ENCODE measurements at places on chromosomes 3 and 15.
A peak's percentile ranks its signal among the peaks of the same experiment; 100 is the strongest.

- DNase-seq = no peak
Measured at GRCh38 chr3:71111784-71112440, 471.6 kb downstream of the FOXP1 start.

DNA sequence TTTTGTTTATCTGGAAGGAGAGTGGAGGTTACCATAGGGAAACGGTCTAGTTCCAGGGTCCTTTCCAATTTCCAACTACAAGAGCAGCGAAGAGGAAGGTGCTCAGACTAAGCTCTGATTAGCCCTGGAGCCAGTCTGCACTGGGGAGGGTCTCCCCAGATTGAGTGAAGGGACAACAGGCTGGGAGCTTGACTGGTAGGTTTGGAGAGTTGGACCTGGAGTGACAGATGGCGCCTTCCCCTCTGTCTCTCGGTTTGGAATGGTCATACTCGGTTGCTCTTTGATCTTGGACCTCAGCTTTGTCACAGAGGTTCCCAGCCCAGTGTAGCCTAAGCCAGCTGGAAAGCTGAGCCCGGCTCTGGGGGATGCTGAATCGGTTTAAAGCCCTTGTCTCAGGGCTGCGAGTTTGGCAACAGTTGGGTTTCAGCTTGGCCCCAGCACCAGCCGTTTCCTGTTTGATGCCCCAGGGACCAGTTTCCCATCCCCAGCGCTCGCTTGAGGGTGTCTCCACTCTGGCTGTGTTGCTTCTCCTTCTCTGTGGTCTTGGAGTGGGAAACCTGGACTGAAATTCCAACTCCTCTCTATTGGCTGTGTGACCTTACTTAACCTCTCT is 53.1 kb upstream of the ULK4 start:
- DNase-seq = no peak

GRCh38 chr3:128998561-128998960 is 2.5 kb upstream of the EFCC1 start:
- no peak for DNase-seq

GRCh38 chr3:114418724-114419543 is 125.1 kb downstream of the TIGIT start:
- DNase-seq = peak; percentile 56

DNA sequence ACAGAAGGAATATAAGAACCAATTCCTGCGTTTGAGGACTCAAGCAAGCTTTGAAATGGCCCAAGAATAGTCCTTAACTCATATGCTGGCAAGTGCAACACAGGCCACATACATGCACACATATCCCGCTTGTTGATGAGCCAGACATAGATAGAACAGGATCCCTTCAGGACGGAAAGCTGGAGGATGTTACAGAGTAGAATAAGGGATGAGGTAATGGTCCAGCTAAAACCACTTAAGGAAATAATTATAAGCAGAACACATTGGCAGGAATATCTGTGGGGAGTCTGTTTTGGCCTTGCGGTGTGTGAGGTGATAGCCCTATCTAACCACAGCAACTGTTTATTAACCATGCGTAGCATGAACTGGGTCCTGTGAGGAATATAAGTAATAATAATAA is 25.0 kb downstream of the SCG3 start:
- DNase-seq = no peak

- DNase-seq = peak; percentile 58
Measured at GRCh38 chr3:187066228-187066995, 72.9 kb downstream of the RPL39L start.

GRCh38 chr3:55247666-55248065 is 239.4 kb downstream of the WNT5A start:
- DNase-seq = no peak

GRCh38 chr3:168034152-168034928 is 61.4 kb downstream of the GOLIM4 start:
- no peak for DNase-seq

DNA sequence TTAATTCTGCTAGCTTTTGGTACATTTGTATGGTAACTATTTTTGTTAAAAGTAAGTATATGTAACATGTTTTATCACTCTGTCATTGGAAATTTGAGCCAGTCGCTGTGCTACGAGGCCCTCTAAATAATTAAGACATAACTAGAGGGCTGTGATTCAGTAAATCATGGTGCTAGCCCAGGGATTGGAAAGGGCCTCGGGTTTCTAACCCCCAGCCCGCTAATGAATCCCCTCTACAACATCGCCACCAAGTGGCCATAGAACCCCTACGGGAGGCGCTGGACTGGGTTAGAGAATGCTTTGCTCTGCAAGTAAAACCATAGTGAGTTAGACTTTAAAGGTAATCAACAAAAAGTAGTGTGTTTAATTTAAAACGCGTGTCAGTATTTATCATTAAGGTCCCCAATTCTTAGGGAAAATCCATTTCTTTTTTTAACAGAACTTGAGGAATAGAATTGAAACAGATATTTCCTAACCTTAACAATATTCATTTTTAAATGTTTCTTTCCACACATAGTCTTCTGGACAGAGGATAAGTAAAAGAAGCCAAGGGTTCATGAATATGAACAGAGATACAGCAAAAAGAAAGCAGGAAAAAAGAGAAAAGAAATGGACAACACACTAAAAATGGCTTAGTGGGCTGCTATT is 744.7 kb downstream of the EPHA3 start:
- no peak for DNase-seq
